ENCODE measurements at places on chromosomes 6 and 20.

DNA sequence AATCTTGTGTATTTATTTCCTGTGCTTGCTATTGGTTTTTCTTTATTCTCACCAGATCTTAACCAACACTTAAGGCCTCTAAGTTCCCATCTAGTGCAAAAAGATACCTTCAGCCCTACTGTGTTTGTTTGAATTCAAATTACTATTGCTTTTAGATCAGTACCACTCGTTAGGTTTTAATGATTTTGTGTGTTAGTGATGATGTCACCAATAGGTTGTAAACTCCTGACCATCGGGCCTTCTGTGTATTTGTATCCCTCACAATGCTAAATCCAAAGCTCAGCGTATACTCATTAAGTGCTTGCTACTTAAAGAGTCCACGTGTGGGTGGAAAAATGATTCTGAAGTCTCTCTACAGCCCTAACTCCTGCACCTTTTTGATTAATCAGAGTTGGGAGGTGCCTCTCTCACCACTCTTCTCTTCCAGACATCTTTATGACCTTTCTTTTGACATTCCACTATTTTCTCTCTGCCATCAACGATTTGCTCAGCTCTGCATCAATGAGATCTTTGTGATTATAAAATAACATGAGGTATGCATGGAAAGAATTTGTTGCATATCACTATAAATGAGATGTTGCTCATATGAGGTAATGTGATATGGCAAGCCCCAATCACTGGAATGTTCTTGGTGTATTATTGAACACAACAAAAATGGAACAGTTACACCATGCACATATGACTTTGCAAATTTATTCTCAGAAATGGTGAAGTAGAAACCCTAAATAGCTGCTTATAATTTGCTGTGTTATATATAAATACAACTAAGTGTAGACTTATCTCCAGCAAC lies 55.1 kb upstream of the LAMA2 start:
- DNase-seq = no peak

GRCh38 chr20:53763707-53764414 lies 170.2 kb upstream of the ZNF217 start:
- no peak for DNase-seq

GRCh38 chr6:157491571-157492232 lies 110.7 kb downstream of the ZDHHC14 start:
- DNase-seq = no peak

GRCh38 chr6:30957716-30958115 lies 16.9 kb downstream of the MUCL3 start:
- DNase-seq = no peak

- DNase-seq = no peak
Measured at GRCh38 chr20:61510778-61511330, 258.8 kb downstream of the CDH4 start.

DNA sequence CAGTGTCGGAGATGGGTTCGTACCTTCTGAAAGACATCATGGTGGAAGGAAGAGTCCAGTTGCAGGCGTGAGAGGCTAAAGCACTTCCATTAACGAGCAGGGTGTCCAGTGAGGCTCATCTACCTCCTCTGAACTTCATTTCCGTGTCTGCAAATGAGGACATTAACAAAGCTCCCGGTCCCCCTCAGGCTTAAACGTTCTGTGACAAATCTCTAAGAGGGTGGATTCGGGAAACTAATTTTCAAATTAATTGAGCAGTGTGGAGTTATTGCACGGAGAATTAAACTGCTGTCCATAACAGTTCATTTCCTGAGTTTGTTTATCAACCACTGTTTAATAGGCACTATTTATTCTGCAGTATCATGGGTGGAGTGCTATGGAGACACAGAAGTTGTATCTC lies 68.2 kb downstream of the TRMT6 start:
- DNase-seq = no peak

Measured in GM19239 (cell line).